ENCODE measurements at places on chromosomes 3 and 15. TPM values are rescaled to one million over a fixed set of nuclear protein-coding genes. Genes with fewer than 3 reads are reported as not detected.
A peak's percentile ranks its signal among the peaks of the same experiment; 100 is the strongest.

DNA sequence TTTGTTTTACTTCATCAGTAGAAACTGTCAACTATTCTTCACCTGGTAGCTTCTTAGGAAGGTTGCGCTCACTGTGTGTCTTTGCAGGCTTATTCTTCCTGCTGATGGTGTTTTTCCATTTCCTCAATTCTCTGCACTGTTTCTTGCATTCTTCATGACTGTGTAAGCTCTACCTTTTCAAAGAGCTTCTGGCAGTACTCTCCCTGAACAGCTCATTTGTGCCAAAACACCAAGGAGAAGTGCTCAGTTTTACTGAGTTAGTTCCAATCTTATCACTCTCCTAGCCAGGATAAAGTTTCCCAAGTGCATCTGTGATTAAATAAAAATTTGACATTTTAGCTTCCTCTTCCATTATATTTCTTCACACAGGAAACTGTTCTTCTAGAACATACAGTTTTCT lies 339.8 kb downstream of the EPHA3 start:
- no peak for DNase-seq

DNA sequence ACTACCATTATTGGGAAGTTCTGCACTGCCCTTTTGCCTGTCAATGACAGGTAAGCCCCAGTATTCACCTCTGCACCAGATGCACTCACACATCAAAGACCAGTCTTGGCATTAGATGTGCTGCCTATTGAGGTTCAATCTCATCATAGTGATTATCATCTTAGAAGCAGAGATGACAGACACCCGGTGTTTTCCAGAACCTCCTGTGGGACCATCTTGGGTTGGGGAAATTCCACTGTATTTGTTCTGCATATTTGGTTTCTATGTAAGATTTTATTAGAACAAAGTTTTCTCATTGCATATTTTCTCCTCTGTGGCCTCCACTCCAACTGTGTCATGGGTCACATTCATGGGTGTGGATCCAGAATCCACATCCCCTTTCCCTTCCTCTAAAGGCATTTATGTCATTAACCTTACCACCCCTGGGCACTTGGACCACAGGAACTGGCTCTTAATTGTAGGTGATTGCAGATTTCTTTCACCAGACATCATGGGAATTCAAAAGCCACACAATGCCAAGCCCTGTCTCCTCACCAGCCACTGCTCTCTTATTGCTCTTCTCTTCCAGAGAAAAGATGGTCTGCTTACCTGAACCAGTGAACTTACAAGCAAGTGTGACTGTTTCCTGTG lies 31.2 kb downstream of the PLA1A start:
- DNase-seq = no peak

GRCh38 chr3:79199966-79200365 lies 567.8 kb downstream of the ROBO1 start:
- DNase-seq = no peak

DNA sequence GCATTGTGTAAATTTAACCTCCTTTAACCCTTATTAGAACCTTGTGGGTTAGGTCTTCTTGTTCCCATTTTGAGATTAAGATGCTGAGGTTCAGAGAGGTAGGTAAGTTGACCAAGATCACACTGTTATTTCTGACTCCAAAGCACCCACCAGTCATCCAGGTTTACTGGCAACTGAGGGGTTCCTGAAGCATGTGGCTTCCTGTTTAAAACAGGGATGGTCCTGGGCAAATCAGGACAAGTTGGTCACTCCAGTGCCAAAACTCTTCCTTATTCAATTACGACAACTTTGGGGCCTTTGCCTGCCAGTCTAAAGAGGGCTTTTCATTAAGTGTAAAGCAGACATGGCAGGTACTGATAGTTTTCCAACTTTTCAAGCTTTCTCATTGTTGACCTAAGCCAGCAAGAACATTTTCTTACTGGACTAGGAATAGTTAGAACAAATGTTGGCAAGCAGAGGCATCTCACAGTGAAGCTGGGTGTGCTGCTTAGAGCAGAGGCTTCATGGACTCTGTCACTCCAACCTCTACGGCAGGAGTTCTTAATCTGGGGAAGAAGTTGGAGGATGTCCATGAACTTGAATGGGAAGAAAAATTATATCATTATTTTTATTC lies 149.4 kb upstream of the ADAMTS9 start:
- no peak for DNase-seq

DNA sequence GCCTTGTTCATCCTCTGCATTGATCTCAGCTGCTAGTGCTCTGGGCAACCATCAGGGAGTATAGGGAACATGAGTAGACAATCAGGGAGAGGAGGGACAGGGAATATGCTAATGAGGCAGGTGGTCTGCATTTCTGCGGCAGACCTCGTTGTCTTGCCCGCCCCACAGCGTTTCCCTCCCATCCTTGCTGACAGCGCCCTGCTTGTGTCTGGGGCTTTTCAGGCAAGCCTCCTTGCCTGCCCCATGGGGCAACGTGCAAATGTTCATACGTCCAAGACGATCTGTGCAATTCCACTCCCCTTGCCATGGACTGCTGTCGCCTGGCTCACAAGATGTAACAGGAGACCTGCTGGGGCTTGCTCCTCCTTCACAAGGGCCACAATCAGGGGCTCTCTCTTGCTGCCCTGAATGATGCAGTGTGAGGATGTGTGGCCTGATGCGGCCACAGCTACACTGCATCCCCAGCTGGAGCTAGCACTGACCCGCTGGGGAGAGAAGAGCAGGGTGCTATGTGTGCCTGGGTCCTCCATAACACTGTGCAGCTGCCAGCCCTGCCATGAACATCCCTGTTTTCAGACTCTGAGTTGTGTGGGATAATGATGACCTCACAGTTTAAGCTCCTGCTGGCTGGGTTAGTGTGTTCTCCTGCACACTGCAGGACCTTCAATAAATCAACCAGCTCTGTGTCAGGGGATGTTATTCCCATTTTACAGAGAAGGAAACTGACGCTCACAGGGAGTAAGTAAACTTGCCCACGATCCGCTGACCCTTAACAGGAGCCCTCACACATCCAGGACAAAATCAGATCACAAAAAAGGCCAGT lies 211.3 kb downstream of the KLF13 start:
- DNase-seq = no peak

DNA sequence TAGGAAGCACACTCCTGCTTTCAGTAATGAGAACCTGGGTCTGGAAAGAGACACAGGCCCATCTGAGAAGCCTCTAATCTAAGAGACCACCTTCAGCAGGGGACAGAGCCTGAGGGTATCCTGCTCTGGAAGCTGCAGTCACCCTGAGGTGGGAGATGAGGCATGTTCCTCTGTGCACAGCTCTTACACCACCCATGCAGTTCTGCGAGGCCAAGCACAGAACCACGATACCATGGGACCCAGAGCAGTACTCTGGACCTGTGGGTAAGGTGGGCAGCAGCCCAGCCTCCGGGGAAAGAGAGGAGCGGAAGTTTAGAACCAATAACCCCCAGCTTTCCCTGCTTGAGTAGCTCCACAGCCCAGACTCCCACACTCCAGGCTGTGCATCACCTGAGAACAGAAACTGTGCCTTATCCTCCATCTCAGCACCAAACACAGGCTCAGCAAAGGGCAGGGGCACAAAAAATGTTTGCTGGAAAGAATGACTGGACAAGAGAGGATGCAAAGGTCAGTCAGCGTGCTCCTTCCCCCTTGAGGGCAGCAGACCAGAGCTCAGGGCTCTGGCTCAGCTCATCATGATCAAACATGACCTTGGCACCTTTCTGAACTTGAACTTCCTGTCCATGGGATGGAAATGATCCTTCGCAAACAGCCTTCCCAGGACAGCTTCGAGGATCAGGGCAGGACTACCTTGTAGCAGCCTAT lies 43.1 kb downstream of the RBPMS2 start:
- no peak for DNase-seq

- DNase-seq = peak; percentile 52
Measured at GRCh38 chr3:141401573-141402475, 33.5 kb downstream of the ZBTB38 start.

GRCh38 chr15:92664178-92664900 lies 8.8 kb upstream of the FAM174B start:
- DNase-seq = no peak

DNA sequence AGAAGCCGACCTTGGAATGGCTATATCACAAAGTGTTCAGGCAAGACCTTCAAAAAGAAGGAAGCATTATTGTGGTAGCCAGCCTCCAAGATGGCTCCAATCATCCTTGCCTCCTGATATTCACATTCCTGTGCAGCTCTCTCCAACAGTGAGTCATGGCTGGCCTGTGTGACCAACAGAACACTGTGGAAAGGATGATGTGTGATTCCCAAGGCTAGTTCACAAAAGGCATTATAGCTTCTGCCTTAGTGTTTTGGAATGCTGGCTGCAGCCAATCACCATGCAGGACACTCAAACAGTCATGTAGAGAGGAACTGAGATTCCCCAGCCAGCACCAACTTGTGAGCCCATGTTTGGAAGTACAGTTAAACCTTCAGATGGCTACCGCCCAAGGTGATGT lies 102.6 kb downstream of the EFL1 start:
- DNase-seq = no peak

GRCh38 chr15:62068071-62068809 lies 1.5 kb downstream of the C2CD4A start:
- peak; percentile 67 for DNase-seq

GOLGA6D gene
- polyA plus RNA-seq = not detected

SLMAP gene
- polyA plus RNA-seq = 112 TPM

P2RY14 gene
- 1.9 TPM for polyA plus RNA-seq

ITIH4 gene
- 5.0 TPM for polyA plus RNA-seq

SLC24A1 gene
- polyA plus RNA-seq = 2.4 TPM

CFAP100 gene
- polyA plus RNA-seq = not detected

LHFPL4 gene
- polyA plus RNA-seq = 0.02 TPM

VIPR1 gene
- 10.2 TPM for polyA plus RNA-seq
